ENCODE measurements at places on chromosomes 6 and 20.

DNA sequence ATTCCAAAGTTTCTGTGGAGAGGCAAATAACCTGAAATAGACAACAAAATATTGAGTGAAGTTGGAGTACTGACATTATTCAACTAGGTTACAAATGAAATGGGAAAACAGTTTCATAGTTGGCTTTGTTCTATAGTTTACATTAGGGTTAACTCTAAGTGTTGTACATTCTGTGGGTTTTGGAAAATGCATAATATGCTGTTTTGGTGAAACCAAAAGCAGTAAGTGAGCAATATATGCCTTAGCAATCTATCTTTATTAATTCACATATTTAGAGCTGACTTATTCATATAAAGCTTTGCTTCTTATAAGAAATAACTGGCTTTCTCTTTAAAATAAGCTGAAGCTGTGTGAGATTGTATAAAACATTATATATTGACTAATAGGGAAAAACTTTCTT lies 157.5 kb upstream of the AHI1 start:
- DNase-seq, result no peak

- DNase-seq, result no peak
Observed at GRCh38 chr6:33898771-33899170, 95.0 kb upstream of the MLN start.

DNA sequence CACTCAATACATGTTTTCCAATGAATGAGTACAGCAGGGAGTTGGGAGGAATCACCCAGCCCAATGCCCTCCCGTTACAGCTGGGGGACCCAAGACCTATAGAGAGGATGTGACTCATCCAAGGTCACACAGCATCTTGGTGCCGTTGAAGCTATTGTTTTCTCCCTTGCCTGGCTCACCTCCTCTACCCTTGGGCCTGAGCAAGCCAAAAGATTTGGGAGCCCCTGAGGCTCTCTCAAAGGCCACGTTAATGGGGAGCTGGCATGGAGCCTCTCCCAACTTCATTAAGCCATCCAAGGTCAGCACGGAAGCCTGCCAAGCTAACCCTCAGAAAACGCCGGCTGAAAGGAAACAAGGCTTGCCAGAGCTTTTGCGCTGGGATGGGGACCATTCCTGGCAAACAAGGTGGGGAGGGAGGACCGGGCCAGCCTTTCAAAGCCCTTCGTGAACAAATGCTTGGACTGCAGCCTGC lies 30.4 kb downstream of the KCNB1 start:
- peak; percentile 12 for DNase-seq

DNA sequence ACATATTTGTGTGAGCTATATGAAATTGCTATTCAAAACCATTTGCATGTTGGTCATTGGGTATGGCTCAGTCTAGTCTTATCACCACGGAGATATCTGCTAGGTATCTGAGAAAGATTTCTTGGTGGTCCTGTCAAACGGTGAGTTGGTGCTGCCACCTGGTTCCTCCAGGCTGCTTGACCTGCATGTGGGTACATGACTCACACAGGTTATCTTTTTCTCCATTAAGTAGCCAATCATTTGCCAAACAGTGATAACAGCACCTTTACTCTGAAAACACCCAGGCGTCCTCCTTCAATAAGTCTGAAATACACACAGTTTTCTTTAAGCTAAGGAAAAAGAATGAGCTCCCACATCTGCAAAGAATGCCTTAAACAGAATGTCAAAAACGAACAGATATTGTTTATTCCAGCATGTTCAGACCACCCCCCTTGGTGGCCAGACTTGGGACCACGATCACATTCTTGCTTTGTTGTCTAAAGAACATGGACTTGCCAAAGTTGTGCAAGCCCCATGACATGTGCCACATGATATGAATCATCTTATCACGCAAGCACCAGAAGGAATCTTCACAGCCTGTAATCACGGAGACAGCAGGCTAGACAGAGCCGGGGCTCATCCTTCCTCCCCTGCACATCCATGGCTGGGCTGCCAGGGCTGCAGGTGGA lies 200.7 kb upstream of the THBS2 start:
- no peak for DNase-seq

- DNase-seq, result no peak
Observed at GRCh38 chr6:137904822-137905617, 38.0 kb downstream of the TNFAIP3 start.

- no peak for DNase-seq
Observed at GRCh38 chr20:50898475-50898874, 32.8 kb downstream of the ADNP start.

DNA sequence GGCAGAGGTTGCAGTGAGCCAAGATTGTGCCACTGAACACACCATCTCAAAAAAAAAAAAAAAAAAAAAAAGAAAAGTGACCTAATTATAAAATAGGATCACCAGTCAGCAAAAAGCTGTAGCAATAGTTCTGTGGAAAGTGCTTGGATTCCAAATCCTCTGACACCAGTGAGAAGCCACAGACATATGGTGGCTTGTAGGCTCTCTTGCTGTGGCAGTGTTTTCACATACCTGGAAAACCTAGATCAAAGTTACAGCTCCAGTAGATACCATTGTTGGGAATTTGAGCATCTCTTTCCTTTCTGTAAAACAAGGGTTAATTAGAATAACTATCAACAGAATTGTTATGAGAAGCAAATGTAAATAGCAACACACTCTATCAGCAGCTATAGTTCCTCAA lies 4.1 kb downstream of the CCDC170 start:
- no peak for DNase-seq

DNA sequence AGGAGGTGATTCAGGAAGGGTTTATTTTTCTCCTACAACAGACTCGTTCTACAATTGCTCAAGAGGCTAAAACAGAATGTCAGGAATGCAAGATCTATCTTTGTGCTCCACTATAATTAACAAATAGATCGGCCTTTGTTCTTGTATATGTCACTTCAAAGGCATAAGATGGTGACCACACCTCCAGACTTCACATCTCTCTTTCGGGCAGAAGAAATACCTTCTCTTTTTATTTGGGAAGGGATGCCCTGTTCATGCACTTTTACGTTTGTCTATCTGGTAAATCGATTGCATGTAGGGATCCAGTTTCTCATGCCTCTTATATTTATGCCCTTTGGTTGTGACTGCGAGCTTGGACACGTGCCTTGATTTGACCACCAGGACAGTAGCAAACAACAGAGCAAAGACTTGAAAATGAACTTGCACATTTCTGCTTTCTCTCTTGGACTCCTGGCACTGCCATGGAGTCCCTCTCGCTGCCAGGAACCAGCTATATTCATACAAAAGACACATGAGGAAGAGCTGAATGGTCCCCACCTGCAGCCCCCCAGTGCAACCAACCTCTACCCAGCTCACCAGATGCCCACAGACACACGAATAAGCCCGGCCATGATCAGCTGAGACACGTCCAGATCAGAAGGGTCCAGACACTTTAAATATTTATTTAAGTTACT lies 219.8 kb upstream of the STXBP5 start:
- no peak for DNase-seq

- DNase-seq, result no peak
Observed at GRCh38 chr6:17022604-17023003, 79.2 kb upstream of the STMND1 start.

- no peak for DNase-seq
Observed at GRCh38 chr6:12621754-12622153, 94.8 kb upstream of the PHACTR1 start.

GRCh38 chr6:7256785-7257184 lies 56.2 kb downstream of the SSR1 start:
- no peak for DNase-seq

DNA sequence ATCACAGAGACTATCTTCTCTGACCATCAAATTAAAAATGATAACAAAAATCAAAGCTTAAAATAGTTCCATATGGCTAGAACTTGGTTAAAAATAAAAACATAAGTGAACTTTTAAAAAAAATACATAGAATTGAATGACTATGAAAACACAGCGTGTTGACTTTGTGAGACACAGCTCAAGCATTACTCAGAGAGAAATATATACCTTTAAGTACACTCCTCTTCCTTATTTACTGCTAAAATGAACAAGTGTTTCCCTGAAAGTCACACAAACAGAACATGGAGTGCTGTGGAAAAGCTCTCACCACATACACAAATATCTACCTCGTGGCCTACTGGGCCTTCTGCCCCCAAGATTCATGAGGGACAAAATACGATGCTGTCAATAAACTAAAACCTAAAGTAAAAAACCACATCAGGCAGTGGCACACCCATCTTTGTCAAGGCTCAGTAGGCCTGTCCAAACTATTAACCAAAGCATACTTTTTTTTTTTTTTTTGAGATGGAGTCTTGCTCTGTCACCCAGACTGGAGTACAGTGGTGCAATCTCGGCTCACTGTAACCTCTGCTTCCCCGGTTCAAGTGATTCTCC lies 7.5 kb downstream of the FAXC start:
- no peak for DNase-seq

DNA sequence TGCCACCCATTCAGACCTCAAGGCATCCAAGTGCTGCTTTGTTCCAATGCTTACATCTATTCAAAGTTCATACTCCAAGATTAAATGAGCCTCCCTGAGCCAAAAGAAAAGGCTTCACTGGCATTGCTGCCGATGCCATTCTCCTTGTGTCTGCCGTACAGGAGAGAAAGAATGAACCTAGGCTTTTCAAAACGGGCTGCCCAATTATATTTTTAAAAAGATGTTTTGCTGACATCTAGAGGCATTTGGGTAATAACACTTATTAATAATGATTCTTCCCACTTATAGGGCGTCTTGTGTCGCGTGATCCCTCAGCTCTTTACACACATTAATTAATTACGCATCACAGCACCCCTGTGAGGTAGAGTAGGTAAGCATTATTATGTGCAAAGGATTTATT lies 545.6 kb downstream of the PKHD1 start:
- no peak for DNase-seq
